ENCODE measurements at places on chromosomes 2 and 18.

DNA sequence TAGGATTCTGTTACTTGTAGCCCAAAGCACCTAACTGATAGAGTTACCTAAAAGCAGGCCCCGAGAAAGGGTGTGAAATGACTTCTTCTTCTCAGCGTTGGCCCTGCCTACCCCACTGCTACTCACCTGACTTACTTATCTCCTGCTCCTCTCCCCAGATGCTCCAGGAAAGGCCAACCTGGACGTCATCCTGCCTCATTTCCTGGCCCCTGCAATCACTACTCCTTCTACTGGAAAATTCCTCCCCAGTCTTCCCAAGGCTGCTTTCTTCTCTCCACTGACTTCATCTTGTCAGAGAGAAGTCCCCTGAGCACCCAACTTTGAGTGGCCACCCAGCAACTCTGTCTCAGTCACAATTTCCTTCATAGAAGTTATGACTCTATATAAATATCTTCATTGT is 63.4 kb upstream of the KLF7 start:
- DNase-seq, result no peak

DNA sequence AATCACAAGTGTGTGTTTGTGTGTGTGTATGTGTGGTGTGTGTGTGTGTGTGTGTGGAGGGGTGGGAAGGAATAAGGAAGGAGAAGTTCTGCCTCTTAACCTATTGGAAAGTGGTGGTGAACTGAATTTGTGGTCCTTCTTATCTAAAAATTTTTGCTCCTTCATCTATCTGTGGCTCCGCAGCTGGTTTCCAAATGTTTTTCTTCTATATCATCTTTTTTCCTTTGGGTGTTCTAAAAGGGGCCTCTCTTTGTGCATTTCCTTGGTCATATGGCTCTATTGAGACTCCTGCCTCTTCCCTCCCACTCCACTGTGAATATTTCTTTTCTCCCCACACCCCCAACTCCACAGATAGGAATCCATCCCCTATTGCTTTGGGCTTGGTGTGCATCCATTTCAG is 254.9 kb upstream of the CWC22 start:
- no peak for DNase-seq

DNA sequence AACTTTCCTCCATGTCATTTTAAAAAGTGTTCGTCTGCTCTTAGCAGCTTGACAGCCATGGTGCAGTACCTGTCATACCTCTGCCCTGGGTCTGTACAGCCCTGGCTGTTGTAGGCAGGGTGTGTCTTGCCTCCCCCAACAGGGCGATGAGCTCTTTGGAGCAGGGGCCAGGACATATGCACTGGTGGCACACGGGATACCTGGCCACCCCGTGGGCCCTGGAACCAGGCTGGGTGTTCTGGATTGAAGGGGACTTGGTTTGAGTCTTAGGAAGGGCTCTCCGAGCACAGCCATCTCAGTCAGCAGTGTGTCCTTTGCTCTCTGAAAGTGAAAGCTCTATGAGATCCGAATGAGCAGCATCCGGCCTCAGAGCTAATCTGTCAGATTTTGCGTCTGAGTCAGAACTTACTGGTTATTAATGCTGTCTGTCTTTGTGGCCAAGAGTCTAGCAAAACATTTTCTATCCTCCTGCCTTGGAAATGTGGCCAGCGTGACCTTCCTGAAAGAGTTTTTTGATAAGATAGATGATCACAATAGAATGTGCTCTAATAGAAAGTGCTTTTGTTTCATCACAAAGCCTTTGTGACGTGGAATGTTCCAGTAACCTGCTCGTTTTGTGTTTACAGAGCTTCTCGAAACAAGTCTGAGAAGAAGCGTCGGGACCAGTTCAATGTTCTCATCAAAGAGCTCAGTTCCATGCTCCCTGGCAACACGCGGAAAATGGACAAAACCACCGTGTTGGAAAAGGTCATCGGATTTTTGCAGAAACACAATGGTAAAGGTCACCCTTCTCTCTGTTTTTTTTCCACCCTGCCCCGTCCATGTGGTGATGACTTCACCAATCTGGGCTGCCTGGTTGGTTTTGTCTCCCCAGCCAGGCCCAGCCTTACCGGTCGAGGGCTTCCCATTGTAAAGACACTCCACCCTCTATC is 77.3 kb upstream of the RPL31 start:
- DNase-seq, result peak; percentile 33

DNA sequence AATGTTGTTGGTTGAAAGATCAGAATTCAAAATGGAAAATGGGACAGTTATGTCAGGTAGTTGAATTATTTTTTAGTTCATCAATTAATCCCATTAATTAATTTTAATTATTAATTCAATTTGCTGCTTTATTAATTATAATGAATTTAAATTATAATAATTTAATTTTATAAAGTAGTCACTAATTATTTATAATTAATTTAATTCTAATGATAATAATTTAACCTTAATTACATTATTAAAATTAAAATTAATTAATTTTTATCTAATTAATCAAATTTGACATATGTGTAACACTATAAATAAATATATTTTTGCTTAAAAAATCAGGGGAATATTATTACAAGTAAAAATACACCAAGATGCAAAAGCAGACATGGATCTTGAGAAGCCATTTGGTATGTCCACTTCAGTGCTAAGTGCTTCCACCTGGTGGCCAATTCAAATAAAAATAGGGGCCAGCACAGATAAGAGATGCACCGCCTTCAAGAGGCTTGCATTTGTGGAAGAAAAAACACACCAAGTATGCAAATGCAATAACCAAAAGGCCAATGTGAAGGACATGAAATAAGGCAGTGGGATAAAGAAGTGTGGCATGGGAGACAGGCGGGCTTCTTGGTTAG is 73.2 kb downstream of the MBP start:
- no peak for DNase-seq

DNA sequence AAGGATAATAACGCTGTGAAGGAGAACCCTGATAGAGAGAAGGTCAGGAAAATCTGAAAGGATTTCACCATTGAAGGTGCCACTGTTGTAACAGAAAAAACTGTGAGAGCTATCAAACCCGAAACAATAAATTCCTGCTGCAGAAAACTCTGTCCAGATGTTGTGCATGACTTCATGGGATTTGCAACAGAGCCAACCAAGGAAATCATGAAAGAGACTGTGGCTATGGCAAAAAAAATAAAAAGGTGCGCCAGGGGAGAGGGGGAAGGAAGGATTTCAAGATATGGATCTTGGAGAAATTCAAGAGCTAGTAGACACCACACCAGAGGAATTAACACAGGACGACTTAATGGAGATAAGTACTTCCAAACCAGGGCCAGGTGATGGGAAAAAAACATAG is 88.0 kb downstream of the LDLRAD4 start:
- DNase-seq, result no peak

GRCh38 chr2:207905546-207905945 is 119.8 kb downstream of the PLEKHM3 start:
- DNase-seq, result no peak

GRCh38 chr2:133927894-133928293 is 326.0 kb upstream of the MGAT5 start:
- no peak for DNase-seq

DNA sequence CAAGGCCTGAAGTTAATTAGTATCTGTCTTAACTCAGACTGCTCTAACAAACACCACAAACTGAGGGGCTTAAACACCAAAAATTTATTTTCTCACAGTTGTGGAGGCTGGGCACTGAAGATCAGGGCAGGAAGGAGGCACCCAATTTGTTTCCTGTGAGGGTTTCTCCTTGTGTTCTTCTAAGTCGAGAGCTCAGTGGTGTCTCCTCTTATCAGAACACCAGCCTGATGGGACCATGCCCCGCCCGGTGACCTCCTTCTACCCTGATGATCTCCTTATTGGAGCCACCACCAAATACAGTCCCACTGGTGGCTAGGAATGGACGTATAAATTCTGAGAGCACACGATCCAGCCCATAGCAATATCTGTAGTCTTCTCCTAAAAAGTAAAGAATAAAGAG is 20.5 kb downstream of the TMEM18 start:
- no peak for DNase-seq

DNA sequence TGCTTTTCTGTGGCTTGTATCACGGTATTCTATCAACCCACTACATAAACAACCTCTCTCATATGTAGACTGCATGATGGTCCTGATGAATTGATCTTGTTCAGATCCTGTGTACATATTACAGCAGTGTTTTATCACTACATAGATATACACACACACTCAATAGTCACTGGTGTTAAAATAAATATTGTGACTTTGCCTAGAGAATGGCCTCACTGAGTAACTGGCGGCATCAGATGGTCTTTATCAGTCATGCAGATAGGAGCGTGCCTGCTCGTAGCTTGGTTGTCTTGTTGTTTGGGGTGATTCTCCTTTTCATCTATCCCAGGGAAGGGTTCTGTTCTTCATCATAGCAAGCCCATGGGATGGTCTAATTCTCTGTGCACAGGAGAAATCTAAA is 18.4 kb upstream of the CTAGE1 start:
- DNase-seq, result no peak

GRCh38 chr2:84894131-84894586 is 11.3 kb upstream of the TMSB10 start:
- DNase-seq, result no peak

- peak; percentile 49 for DNase-seq
Observed at GRCh38 chr18:44835703-44836102, 155.0 kb downstream of the SETBP1 start.

GRCh38 chr18:26745288-26746181 is 120.0 kb downstream of the AQP4 start:
- no peak for DNase-seq

DNA sequence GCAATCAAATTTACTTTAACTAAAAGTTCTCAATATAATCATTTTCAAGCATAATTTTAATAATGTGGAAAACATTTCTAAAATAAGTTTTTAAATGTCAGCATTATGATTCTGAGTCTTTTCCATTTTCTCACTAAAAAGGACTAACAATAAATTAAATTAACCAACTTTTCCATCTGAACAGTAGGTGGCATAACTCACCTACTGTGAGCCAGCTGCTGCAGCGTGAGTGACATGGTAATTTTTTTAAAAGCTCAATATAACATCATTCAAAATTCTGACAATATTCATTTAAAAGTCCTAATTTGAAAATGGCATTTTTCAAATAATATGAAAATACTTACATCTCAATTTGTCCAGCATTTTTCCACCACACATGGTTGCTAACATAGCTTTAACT is 66.5 kb downstream of the DTNB start:
- peak; percentile 64 for DNase-seq

DNA sequence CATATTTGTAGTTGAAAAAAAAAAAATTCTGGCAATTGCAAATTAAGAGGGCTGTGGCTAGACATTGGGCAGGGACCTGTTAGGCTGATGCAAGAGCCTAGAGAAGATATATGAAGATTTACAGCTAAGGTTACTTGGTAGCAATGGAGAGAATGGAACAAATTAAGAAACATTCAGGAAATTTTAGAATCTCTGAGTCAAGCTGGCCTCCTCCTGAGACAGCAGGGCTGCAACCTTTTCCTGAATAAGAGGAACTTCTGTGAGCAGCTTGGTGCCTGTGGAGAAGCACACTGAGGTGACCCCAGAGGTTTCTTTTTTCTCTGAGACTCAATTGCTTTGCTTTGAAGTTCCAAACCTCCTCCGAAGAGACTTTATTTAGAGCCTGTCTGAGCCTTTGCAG is 118.6 kb upstream of the LRATD1 start:
- DNase-seq, result no peak

All from Ammon's horn (tissue), 1 donor.